ENCODE measurements at places on chromosomes 5 and 9.

DNA sequence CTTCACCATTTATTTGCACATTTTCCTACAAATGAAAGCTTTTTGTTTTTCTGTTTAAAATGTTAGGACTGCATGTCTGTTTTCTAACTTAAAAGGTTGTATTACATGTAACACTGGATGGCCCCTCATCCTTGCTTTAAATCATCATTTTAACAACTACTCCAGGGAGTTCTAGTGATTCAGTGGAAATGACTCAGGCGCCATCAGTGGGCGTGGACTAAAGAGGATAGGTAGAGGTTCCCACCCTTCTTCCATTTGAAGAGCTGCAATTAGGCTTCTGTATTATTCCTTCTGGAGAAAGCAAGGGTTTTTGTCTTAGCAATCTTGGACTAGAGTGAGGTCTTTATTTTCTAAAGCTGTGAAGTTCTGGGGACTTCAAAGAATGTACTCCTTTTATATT is 213.7 kb downstream of the TMEM38B start:
- no peak for DNase-seq

GRCh38 chr5:67414712-67415111 is 218.1 kb upstream of the CD180 start:
- DNase-seq: no peak

GRCh38 chr9:137178939-137179630 is 7.2 kb upstream of the TMEM210 start:
- DNase-seq: no peak

DNA sequence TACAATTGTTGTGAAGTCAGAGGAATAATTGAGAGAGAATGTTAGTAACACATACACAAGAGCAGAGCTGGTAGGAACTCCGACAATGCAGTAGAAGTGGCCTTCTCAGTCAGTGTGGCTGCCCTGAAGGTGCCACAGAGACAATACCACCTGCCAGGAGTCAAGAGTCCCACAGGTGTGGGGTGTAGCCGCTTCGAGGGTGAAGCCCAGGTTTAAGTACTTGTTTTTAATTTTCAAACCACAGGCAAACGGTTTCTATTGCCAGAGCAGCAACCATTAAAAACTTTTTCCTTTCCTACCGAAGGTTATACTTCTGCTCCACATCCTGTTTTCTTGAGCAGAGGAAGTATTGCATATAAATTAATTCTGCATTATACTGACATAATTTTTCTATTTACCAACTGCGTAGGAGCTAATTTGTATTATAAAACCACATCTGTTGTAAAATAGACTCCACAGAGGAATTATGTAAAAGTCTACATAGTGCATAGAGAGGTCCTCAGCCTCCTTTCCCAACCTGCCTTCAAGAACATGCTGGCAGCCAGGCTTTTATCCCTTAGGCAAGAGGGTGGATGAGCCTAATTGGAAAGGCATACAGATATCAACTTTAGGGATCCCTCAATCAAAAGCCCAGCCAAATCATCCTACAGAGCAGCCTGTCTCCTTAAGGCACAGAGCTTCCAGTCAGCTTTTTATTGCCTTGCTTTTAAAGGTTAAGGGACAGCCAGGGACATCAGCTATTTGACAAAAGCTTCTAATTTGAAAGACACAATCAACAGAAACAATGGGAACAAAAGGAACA is 12.9 kb upstream of the ACTBL2 start:
- peak; percentile 43 for DNase-seq
